Activated CD8-positive, alpha-beta T cell treated with anti-CD3 and anti-CD28 coated beads for 36 hours (primary cell): ENCODE measurements at places on chromosomes 2 and 18.

- no peak for DNase-seq
Observed at GRCh38 chr18:56568986-56569385, 69.4 kb downstream of the TXNL1 start.

DNA sequence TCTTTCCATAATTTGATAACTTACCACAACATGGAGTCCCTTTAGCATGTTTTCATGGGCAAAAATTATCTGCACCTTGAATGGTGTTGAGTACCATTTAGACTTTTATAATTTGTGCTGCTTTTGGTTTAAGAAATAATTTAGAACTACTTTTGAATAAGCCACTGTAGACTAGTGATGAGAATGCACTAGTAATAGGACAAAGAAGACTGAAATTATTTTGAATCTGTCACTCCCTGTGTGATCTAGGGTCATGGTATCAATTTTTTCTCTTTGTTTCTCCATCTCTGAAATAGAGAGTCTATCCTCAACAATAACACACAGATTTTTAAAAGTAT is 37.7 kb downstream of the EFEMP1 start:
- no peak for DNase-seq

DNA sequence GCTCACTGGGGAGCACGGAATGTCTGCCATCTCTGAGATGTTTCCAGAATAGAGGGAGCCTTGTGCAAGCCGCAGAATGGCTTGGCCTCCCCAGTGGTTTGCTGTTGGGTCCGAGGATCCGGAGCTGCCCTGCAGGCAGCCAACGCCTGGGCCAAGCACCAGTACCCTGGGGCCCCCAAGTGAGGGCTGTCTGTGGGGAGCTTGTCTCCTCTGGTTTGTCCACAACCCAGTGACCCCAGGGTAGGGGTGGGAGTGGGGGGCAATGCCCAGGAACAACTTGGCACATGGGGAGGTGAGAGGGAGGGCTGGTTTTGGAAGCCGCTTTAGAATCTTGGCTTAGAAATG is 147.1 kb downstream of the CABLES1 start:
- DNase-seq: no peak

DNA sequence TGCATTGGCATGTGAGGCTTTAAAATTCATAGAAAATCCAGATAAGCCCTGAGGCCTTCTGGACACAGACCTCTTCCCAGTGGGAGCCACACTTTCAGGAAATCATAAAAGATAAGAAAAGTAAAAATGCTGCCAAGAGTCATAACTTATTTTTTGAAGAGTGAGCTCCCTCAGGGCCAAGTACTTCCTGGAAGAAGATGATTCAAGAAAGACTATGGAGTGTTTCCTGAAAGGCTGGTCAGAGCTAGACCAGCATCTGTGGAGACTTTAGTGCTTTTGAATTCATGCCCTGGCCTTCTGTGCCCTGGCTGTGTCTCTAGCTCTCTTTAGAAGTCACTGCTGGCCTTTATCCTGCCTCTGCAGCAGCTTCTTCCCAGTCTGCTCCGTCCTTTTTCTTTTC is 6.4 kb upstream of the XDH start:
- no peak for DNase-seq

DNA sequence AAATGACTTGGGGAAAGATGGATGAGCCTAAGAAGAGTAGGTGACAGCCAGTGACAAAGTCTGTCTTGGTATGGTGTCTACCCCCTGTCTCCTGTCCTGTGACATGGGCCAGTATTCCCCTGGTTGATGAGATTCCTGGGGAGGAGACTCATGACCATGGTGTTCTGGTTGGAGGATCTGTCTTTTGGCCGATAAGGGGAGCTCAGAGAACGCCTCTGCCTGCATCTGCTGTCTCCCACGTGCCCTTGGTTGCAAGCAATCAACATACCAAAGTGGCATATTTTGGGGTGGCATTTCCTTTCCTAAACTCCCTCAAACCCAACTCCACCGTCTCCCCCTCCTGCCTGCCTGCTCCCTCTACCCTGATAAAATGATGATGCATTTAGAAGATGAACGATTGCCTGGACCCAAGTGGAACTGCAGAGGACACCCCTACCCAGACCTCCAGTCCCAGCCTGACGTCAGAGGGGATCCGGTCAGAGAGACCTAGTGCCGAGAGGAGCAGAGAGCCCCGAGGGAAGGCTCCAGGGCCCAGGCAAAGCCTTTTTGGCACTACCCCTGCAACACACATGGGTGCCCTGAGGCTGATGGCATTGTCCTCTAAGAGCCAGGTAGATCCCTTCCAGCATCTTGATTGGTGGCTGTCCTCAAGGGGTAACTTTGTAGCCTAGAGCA is 124.2 kb upstream of the MSH6 start:
- no peak for DNase-seq

DNA sequence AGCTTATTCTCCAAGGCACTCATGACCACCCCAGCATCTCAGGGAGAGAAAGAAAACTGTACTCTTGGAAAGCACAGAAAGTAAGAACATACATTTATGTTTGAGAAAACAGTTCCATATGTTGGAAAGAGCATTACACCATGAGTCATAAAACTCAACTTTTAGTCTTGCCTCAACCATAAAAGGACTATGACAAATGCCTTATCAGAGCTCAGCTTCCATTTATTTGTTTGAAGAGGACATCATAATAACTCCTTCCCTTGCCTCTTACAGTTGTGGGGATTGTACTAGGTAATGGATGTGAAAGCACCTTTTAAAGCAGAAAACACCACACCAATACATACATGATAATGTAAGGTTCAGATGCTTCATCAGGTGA is 370.8 kb downstream of the LNPK start:
- DNase-seq: no peak

- DNase-seq: no peak
Observed at GRCh38 chr18:75395137-75395536, 32.4 kb downstream of the SMIM21 start.

GRCh38 chr2:127525691-127526131 is 578 bp downstream of the IWS1 start:
- no peak for DNase-seq

DNA sequence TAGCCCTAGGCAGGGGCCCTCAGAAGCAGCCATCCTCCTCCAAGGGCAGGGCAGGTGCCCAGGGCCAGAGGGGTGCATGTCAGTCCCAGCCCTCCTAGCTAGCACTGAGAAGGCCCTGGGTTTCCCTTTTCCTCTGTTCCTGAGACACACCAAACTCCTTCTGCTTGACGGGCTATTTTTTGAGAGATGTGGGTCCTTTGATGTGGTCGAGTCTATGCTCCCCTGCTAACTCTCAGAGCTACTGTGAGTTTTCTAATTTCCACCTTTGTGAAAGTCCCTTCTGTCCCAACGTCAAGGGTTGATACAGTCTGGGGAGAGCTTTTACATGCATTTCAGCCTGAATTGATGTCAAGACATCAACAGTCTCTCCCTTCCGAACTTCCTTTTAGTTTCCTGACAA is 51.4 kb downstream of the TRPM8 start:
- DNase-seq: no peak

DNA sequence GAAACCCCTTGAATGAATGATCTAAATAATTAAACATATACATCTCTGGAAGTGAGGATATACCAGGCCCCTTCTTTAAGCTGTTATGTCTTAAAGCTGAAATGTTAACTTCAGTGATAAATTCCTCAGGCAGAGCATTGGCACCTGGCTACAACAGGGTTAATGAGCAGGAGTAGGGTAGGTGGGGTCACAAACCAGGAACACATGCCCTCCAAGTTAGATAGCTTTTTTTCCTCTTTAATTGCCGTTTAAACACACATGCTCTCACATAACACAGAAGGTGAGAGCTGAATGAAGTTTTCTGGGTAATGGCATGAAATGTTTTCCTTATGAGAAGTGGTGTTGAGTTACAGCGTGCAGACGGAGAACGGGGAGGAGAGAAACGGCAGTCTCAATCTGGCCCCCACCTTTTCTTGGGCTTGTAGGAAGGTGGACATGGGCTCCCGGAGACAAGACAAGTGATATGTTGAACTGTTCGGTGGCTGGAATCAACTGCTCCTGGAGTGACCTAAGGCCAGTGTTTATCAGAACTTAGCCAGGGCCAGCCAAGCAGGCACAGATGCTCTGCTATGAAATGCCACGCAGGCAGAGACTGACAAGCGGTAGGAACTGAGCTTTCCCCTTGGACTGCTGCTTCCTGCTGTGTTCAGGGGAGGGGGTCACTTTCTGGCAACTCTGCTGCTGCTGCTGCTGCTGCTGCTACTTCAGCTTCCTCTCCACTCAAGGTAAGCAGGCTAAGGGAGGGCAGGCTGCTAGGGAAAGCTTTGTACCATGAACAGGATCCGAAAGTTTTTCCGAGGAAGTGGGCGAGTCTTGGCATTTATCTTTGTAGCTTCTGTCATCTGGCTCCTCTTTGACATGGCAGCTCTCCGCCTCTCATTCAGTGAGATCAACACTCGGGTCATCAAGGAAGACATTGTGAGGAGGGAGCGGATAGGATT is at the start of gene GALNT5:
Gene GALNT5 (plus strand): TSS at position 394 of the 941 bp plus-strand sequence. CDS start 378 bp downstream, at position 772.
- DNase-seq: no peak

- DNase-seq: no peak
Observed at GRCh38 chr18:41343808-41344207, 611.2 kb upstream of the PIK3C3 start.

DNA sequence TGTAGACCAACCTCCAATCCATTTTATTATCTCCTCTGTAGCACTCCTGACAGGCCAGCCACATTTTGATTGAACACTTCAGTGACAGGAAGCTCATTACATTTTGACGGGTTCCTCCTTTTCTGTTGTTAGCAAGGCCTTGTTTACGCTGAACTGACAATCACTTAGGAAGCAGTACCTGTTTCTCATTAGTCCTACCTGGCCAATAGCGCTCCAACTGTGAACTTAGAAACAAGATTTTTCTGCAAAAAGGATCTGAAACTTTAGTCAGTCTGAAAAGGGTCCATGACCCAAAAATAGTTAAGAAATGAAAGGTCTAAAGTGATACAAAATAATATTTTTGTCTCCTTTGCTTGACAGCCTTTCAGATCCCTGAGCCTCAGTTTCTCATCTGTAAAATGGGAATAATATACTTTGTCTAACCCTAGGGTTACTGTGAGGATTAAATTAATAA is 119.6 kb upstream of the MSTN start:
- no peak for DNase-seq

GRCh38 chr2:209095432-209095831 is 328.4 kb upstream of the MAP2 start:
- DNase-seq: no peak

DNA sequence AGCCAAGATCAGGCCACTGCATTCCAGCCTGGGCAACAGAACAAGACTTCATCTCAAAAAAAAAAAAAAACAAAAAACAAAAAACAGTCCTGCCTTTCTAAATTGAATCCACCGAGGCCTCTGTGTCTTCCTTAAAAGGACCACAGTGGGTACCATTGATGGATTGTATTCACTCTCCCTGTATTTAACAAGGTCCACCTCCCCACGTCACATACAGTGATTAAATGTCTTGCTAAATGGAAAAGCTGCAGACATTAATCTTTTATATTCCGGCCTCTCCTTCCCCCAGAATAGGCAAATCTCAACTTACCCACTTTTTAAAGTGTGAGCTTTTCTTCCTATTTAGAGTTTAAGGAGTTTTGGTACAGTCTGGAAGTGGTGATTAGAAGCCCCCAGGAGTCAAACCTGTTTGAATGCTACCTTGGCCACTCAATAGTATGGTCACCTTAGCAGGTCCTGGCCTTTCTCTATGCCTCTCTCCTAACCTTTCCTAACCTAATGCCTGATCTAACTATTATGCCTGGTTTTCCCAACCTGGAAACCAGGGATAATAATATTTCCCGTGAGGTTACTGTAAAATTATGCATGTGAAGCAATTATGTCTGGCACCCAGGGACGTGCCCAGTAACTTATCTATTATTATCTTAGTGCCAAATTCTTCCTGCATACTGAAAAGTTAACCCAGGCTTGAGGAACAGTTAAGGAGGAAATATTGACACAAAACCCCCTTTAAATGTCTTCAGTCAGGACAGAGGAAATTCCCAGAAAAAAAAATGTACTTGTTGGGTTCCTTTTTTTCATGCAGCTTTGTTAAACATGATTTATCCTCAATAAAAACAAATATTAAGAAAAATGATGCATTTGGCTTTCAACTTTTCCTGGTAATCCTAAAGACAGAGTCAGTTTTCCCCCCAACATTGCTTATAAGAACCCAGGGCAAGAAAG is 3.1 kb downstream of the NFE2L2 start:
- no peak for DNase-seq

- DNase-seq: no peak
Observed at GRCh38 chr2:98378901-98379300, 32.6 kb downstream of the CNGA3 start.

GRCh38 chr2:65525616-65526231 is 93.3 kb upstream of the SPRED2 start:
- no peak for DNase-seq

DNA sequence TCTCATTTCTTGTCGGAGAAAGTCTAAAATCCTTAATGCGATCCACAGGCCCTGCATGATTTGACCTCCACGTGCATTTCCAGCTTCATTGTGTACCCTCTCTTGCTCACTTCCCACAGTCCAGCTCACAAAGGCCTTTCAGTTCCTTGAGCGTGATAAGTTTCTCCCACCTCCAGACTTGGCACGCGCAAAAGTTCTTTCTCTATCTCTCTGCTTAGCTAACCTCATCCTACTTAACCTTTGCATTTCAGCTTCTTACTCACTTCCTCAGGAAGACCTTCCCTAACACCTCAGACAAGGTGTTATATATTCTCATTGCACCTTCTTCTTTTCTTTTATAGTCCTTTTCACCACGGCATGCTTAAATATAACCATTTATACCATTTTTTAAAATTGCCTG is 124.8 kb upstream of the XPO1 start:
- DNase-seq: peak; percentile 27

DNA sequence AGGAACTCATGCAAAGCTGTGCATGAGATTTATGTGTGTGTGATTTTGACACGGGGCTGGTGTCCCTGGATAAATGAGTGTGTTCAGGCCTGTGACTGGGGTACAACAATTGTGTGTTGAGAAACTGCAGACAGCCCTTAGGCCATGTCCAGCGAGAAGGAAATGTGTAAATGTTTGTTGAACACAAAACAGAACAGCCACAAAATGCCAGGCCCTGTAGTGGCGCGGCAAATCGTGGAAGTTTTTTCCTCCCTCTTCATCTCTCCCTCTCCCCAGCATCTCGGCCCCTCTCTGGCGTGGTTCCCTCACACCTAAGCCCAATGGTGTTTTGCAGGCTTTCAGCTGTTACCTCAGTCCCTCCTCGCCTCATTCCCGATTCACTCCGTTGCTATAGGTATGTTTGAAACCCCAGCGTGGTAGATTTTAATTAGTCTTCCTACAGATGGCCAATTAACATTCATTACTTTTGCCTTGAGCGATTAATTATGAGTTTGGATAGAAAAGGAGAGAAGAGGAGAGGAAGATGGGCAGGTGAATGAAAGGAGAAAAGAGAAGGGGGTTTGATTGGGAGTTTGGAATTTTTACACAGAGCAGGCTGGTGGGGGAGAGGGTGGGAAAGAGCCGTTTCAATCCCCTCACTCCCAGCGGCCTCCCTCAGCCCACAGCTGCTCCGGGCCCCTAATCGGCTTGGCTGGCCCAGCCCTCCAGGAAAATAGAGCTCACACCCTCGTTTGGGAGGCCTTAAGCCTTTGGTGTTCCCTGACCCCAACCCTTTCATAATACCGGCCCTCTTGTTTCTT is 10.8 kb downstream of the SPR start:
- no peak for DNase-seq

DNA sequence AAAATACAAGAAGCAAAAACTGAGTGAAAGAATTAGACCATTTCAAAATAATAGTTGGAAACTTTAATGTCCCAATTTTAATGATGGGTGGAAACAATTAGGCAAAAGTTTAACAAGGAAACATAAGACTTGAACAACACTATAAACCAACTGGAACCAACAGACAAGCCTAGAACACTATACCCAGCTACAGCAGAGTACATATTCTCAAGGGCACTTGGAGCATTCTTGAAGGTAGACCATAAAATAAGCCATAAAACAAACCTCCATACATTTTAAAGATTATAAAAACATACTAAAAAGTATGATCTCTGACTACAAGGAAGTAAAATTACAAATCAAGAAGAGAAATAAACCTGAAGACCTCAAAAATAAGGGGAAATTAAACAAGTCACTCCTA is 616.7 kb downstream of the SUCLG1 start:
- DNase-seq: no peak
